ENCODE measurements at places on chromosomes 16 and 17. TPM values are rescaled to one million over a fixed set of nuclear protein-coding genes. Genes with fewer than 3 reads are reported as not detected.

CDYL2 gene
- polyA plus RNA-seq: 7.7 TPM

TOM1L2 gene
- 37.3 TPM for polyA plus RNA-seq

KCTD13 gene
- 16.6 TPM for polyA plus RNA-seq

LITAFD gene
- polyA plus RNA-seq: not detected

CLEC19A gene
- polyA plus RNA-seq: 0.08 TPM

TSPOAP1 gene
- polyA plus RNA-seq: 78.4 TPM

CLEC18A gene
- 92.0 TPM for polyA plus RNA-seq

DNA sequence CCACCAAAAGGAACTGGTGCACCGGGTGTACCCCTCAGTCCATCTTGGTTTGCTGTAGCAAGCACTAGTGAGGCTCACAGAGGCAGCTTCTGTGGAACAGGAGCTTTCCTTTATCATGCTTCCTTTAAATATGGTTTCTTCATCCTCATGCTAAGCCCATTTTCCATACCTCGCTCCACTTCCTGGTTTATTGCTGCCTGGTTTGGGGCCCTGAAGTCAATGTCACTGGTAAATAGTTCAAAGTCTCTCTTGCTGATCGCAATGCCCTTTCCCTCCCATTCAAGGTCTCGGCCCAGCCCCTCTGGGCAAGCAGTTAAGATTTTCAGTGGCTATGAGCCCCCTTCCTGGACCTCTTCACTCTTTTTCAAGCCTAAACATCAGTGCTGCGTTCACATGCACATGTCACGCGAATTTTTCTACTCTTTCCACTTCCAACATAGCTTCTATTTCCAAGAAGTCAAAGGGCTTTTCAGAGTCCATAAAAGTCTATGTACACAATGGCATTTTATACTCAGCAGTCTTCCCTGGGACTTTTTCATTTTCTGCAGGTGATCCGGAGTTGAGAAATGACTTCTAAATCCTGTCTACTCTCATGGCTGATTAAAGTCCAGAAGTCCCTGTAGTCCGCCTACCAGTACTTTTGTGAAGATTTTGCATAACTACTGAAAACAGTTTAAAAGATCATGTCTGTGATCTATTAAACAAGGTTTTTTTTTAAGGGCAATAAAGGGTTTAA is 323.8 kb upstream of the ZFHX3 start:
- no peak for DNase-seq

- DNase-seq: no peak
These were observed 5.5 kb upstream of the MXRA7 start for GRCh38 chr17:76716146-76716838.

DNA sequence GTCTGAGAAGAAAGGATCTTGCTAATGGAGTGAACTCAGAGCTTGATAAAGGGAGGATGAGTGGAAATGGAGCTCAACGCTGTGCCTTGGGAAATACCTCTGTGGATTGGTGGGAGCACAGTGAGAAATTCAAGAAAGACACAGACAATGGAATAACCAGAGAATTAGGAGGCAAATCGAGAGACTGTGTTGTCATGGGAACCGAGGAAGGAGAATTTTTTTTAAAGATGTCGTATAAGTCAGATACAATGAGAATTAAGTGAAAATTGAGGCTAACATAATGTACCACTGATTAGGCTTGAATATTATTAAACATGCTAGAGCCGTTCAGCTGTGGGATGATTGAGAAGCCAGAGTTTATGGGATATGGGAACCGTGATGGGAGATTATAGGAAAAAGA is 134.2 kb downstream of the PRKCA start:
- DNase-seq: no peak

DNA sequence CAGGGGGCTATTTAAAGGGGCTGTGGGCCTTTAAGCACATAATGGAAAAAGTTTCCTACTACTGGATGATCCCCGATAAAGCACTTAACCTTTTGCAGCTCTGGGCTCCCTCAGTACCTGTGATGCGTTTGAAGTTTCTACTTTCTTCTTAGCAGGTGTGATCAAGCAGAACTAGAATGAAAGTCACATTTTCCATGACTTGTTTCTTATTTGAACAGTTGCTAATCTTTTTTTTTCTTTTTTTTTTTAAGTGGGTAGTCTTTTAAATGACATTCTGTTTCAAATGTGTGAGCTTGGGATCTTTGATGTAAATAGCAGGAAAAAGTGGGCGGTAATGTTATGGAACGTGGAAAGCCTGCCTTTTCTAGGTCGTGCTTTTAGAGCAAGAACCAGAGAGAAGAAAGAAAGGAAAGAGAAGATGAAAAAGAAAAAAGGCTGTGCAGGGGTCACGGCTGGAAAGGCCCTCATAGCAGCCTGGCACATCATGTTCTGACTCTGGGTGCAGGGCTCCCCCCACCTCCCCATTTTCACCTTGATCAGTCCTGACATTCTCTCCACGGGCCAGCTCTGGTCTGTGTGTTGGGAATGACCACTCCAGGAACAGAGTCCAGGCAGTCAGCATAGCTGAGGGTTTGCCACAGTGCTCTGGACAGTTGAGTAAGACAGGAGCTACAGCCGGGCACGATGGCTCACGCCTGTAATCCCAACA is 150.6 kb downstream of the CLEC16A start:
- DNase-seq: no peak

GRCh38 chr16:5428932-5429331 is 331.3 kb upstream of the EEF2KMT start:
- DNase-seq: no peak

GRCh38 chr17:4375039-4375748 is 8.7 kb upstream of the UBE2G1 start:
- no peak for DNase-seq

DNA sequence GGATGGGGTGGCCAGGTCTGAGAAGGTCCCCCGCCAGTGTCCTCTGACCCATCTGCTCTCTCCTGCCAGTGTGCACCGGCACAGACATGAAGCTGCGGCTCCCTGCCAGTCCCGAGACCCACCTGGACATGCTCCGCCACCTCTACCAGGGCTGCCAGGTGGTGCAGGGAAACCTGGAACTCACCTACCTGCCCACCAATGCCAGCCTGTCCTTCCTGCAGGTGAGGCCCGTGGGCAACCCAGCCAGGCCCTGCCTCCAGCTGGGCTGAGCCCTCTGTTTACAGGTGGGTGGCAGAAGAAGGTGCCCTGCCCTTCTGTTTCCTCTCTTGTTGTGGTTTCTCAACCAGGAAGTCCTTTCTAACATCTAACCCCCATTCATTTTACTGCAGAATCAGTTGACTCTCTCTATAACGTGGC is 7.1 kb downstream of the ERBB2 start:
- DNase-seq: no peak

GRCh38 chr17:68511671-68512246 is 471 bp upstream of the PRKAR1A start:
- DNase-seq: peak; percentile 78

GRCh38 chr16:55497558-55497957 is 11.3 kb upstream of the LPCAT2 start:
- no peak for DNase-seq

GRCh38 chr17:28384281-28385036 is 13.0 kb downstream of the SARM1 start:
- DNase-seq: no peak

DNA sequence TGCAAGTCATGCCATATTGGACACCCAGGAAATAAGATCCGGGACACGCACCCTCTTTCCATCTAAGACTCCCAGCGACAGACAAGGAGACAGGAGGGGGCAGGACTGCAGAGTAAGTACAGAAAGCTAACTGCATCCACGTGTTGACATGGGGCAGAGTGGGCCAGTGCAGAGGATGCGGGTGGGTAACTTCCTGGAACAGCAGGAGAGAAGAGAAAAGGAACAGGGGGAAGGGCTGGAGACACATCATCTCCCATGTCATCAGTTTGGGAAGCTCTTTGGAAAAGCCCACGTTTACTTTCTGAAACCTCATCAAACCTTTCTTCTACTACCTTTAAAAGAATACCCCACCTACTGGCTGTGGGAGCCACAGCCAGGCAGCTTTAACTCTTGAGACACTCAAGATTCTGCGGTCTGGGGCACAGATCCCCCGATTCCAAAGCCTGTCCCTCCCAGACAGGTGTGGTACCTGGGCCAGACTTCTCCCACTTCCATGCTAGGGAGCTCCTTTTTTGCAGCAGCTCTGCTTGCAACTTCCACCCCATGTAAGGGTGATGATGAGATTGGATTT is 273.5 kb upstream of the RPL38 start:
- no peak for DNase-seq

GRCh38 chr17:54063639-54064038 is 240.9 kb downstream of the KIF2B start:
- no peak for DNase-seq

DNA sequence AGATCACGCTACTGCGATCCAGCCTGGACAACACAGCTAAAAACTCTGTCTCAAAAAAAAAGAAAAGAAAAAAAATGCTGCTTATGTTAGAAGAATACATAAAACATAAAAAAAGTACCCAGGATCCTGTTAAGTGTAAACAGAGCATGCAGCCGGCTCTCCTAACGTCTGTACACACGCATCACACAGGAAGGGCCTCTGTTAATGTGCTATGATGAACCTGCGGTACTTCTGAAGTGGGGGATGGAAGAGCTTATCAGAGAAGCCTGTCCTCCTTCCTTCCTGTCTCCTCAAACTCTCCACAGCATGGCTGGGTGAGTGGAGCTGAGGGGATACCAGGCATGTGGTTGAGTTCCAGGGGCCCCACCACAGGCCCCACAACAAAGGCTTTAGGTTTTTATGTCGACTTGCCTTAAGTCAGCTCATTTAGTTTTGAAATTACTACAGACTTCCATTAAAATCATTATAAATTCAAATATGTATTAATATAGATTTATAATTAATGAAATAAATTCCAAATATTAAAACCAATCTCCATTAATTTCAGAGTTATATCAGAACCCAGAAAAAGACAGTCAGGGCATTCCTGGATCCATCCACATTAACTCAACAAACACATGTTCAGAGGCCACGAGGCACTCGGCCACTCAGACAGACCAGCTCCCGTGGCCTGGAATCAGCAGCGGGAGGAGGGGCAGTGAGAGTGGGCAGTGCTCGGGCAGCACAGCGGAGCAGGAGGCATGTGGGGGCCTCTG is 11.7 kb downstream of the CCDC57 start:
- DNase-seq: no peak

- DNase-seq: no peak
These were observed 159.2 kb upstream of the CDH5 start for GRCh38 chr16:66207139-66207882.

GRCh38 chr17:2312736-2313135 is 9.0 kb downstream of the SRR start:
- no peak for DNase-seq

DNA sequence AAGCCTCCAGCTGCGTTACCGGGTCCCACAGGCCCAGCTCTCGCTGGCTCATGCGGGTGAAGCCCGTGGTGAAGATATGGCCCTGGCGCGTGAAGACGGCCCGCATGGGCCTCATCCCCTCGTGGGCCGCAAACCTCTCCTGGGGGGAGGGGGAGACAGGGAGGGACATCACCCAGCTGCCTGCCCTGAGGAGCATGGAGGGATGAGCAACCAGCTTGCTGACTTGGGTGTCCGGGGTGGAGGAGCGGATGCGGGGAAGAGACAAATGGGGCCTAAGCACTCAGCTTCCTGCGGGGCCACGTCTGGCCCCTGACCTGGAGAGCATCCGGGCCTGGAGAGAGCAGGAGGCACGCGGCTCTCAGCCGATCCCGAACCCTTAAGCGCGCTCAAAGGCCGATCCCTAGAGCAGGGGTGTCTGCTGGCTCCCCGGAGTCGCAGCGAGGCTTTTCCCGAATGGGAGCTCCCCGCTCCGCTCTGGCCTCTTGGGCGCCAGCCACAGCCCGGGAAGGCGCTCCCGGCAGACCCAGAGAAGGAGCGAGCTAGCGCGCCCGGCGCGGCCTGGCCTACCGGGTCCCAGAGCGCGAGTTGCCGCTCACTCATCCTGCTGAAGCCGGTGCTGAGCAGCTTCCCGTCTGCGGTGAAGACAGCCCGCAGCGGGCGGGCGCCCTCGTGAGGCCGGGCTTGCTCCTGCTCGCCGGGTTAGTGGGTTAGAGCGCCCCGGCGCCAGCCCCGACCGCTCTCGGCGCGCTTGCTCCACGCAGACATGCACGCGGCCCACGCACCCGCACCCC is 5.0 kb downstream of the CORO6 start:
- no peak for DNase-seq

GRCh38 chr17:47717979-47718621 is 14.9 kb upstream of the TBX21 start:
- DNase-seq: no peak

DNA sequence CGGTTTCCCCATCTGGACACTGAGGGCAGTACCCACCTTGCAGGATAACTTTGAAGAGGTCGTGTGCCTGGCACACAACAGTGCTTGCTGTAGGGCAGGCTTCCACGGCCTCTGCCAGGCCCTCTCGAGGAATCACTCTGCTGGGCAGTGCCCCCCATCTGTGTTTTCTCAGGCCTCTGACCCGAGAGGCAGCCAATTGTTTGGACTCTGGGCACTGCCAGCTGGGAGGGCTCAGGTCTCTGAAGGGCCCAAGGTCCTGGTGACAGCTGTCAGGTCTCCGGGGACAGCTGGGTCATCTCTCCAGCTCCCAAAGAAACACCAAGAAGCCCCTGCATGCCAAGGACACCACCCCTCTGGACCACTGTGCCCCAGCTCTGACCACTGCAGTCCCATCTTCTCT is 1.0 kb upstream of the RAB26 start:
- DNase-seq: no peak

- no peak for DNase-seq
These were observed 60.1 kb upstream of the MED9 start for GRCh38 chr17:17416400-17417360.

GRCh38 chr17:68790492-68790891 is 164.7 kb downstream of the ABCA8 start:
- DNase-seq: no peak

- peak; percentile 90 for DNase-seq
These were observed 1.7 kb downstream of the MYO15B start for GRCh38 chr17:75589012-75589918.

DNA sequence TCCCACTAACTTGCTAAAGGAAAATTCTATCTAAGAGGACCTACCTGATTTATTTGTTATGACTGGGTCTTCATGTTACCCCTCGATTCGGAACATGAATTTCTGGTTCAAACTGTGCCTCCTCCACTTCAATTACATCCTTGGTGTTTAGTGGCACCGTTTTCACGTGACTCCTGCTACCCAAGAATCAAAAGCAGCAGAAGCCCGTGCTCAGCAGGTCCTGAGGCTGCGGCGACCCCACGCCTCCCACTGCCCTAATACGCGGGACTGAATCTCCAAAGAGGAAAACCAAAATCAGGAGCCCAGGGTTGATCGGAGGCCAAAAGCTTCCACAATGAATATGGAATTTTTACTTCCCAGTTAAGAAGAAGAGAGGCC is 94.0 kb upstream of the METRNL start:
- no peak for DNase-seq

DNA sequence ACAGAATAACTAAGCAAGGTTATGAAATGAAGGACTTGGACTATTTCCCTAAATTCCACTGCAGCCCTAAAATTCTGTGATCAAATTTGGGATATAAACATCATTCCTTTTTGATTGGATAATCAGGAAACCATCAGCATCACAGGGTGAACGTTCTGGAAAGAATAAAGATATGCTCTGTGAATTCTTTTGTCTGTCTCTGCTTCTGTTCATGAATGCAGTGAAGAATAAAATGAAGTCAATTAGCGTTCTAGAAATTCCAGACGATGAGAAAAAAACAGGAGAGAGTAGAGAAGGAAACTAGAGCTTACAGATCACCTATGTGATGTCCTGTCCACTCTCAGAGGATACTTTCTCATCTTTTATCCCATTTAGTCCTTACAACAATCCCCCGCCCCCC is 295.1 kb upstream of the SOX9 start:
- no peak for DNase-seq

All from renal cortex interstitium (tissue), 15 donors.